ENCODE measurements at places on chromosomes 6 and 20.

DNA sequence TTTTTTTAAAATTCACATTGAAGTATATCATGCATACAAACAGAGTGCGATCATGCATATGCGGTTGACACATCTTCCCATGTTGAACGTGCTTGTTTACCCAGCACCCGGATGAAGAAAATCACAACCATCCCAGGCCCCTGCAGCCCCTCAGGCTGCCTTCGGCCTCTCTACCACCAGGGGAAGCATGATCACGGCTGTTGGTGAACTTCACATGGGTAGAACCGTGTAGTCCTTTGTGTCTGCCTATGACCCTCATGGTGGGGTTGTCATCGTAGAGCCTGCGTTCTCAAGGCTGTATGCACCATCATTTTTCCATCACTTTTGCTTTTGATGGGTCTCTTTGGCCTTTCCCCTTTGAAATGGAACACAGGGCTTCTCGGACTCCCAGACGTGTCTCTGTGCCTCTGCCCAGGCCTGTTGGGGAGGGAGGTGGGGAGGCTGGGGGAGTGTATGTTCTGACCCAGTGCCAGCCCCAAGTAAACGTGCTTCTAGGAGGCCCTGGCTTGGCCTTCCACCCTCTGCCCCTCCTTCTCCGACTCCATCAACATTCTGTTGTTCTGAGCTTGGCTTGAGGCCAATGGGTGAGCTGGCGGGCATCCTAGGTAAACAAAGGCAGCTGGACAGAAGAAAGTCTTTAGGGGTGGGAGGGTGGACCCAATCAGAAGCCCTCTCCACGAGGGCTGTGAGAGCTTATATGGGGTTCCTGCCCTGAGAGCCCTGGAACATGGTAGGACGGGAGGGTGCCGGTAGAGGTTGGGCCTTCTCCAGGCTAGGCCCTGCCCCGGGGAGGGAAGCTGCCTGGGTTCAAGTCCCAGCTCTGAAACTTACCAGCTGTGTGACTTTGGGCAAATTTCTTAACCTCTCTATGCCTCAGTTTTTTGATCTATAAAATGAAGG lies 39.7 kb downstream of the TGM2 start:
- DNase-seq, result no peak

- DNase-seq, result no peak
Measured at GRCh38 chr6:112237595-112237994, 16.8 kb downstream of the LAMA4 start.

- no peak for DNase-seq
Measured at GRCh38 chr6:43953256-43953655, 174.0 kb downstream of the MRPL14 start.

GRCh38 chr6:10837622-10837994 lies 731 bp downstream of the MAK start:
- DNase-seq, result peak; percentile 22

Measured in T1000 (cell line).